ENCODE measurements at places on chromosomes 7 and 10. TPM values are rescaled to one million over a fixed set of nuclear protein-coding genes. Genes with fewer than 3 reads are reported as not detected.

OPN1SW gene
- total RNA-seq = not detected

LRIT2 gene
- not detected for total RNA-seq

PSD gene
- total RNA-seq = 0.78 TPM

DGKI gene
- 1.1 TPM for total RNA-seq

GRM8 gene
- total RNA-seq = not detected

ASB15 gene
- total RNA-seq = not detected

CRHR2 gene
- not detected for total RNA-seq

UBE2H gene
- 84.8 TPM for total RNA-seq

PLPP4 gene
- total RNA-seq = 6.8 TPM

AS3MT gene
- total RNA-seq = 1.2 TPM

GPER1 gene
- total RNA-seq = 2.5 TPM

GBX1 gene
- not detected for total RNA-seq

SNX10 gene
- 17.9 TPM for total RNA-seq

MALRD1 gene
- not detected for total RNA-seq

THAP5 gene
- 15.2 TPM for total RNA-seq

GIMAP2 gene
- not detected for total RNA-seq

FZD8 gene
- 26.5 TPM for total RNA-seq

PIK3CG gene
- total RNA-seq = not detected

TRIM74 gene
- total RNA-seq = not detected

GRID1 gene
- 2.6 TPM for total RNA-seq

WNT2 gene
- not detected for total RNA-seq

FBXW4 gene
- 55.7 TPM for total RNA-seq

MPP7 gene
- not detected for total RNA-seq

RPEL1 gene
- not detected for total RNA-seq

ANXA8 gene
- 0.68 TPM for total RNA-seq

SPDYE9 gene
- total RNA-seq = not detected

ERVW-1 gene
- not detected for total RNA-seq

IFIT1B gene
- total RNA-seq = not detected

PALD1 gene
- 1.6 TPM for total RNA-seq

ALKBH4 gene
- total RNA-seq = 49.2 TPM

CHAT gene
- total RNA-seq = not detected

KIAA1549 gene
- total RNA-seq = 0.58 TPM

C7orf33 gene
- not detected for total RNA-seq

ATXN7L1 gene
- 1.5 TPM for total RNA-seq

PTPRN2 gene
- 0.78 TPM for total RNA-seq

OIT3 gene
- not detected for total RNA-seq

PARG gene
- 19.5 TPM for total RNA-seq

TEX36 gene
- not detected for total RNA-seq

C7orf57 gene
- total RNA-seq = 0.26 TPM

SPDYE1 gene
- total RNA-seq = not detected

IL6 gene
- total RNA-seq = 2.0 TPM

NSUN5 gene
- 64.4 TPM for total RNA-seq

NAT16 gene
- not detected for total RNA-seq

Measured in Caki2 (cell line).